Stimulated activated CD8-positive, alpha-beta memory T cell treated with anti-CD3 and anti-CD28 coated beads, Interleukin-4, amount 100 ng/mL, for 1 hour (primary cell): ENCODE measurements at places on chromosomes 6 and 20.

DNA sequence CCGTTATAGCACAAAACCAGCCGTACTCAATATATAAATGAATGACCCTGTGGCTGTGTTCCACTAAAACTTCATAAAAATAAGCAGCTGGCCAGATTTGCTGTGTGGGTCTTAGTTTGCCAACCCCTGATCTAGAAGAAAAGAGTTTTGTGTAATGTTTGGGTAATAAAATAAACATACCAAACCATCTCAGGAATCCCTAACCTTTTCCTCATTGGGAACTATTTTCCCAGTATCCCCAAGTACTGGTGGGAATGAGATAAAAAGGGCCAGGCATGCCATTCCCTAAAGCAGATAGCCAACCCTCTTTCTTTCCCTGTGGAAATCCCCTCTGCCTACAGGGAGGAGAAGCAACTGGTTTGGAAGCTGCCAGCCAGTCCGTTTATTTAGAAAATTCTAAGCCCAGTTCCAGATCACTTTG lies 169.1 kb upstream of the AKAP12 start:
- no peak for DNase-seq

- no peak for DNase-seq
Observed at GRCh38 chr20:5197270-5197827, 70.5 kb downstream of the CDS2 start.

DNA sequence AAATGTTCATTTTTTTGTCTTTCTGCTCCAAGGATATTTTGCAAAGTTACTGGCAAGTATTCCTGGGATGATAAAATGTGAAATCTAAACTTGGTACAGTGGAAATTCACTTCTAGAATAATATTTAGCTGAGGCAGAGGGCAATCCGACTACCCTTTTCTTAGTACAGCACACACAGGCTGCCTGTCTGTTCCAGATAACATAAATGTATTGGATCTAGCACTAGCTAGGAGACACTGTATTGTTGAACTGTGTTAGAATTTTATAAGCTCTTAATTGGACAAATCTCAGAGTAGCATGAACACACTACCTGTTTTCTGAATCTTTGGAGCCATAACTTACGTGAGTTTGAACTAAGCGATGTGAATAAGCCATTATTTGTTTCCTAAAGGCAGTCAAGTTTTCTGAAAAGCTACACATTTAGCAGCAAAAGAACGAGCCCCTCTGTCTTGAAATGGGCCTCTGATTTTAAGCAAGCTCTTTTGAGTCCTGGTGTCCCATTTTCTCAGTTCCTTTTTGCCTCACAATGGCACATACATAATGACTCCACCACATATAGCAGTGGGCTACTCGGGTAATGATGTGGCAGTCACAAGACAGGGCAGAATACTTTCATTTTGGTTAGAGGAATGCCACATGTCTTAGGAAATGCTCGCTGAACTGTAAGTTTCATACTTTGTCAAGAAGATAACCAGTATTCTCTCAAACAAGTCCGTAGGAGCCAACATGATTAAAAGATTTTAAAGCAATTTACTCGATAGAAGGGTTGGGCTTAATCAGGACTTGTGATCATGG lies 116.5 kb upstream of the ESR1 start:
- DNase-seq = no peak

DNA sequence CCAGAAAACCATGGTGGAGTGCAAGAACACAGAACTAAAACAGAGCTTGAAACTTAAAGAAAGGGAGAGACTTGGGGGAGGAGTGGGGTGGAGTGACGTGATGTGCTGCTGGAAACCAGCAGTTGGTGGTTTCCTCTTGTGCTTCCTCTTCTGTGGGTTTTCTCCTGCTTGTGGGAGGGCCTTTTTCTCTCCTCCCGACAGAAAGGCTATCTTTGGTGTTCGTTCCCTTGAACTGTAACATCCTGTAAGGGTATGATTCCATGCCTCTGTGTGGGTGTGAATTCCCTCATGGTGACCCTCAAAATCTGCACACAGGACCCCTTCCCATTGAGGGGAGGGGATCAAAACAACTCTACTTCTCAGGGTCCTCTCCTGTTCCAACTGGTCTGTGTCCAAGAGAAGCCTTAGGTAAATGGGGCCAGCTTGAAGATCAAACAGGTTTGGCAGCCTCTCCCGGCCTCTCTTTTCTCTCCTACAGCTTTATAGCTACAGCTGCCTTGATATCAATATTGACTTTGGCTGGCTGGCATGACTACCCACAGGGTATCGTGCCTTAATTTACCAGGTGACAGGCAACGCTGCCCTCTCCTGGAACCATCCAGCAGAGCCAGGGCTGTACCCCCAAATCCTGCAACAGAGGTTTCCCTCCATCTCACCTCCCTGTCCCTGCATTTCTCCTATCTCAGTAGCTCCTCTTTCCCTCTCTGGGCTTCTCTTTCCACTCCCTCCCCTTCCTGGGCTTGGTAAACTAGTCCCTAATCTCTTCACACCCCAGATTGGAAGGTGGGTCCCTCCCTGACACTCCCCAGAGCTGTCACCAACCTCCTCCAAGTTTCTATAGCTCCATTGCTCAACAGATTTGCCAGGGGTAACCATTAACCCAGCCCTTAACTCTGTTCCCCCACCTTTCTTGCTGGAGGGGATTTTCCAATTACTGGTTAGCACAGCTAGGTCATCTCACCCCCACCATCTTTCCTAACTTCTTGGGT lies 1.5 kb upstream of the MSH5 start:
- DNase-seq = no peak

GRCh38 chr6:55448451-55448850 lies 121.2 kb downstream of the GFRAL start:
- no peak for DNase-seq

DNA sequence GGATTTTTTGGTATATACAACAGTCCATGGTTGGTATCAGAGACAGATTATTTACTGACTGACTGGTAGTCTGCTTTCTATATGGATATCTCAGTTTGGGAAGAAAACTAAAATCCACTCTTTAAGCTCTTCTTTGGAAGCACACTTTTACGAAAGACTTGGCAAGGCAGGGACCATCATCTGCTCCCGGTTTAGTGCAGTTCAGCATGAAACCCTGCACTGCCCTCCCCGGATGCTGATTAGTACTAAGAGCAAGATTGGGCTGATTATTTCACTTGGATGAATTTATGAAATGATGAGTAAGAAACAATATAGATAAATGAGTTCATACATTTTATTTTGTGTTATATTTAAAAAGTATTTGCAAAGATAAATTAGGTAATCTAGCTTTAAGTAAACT lies 56.3 kb downstream of the RGS17 start:
- no peak for DNase-seq

GRCh38 chr20:3239026-3239866 lies at the start of gene SLC4A11:
SLC4A11 (minus strand) TSS chr20:3239190; CDS start chr20:3239137, 53 bp downstream.
- DNase-seq = no peak

GRCh38 chr6:165649166-165650137 lies 13.6 kb downstream of the PDE10A start:
- DNase-seq = no peak

GRCh38 chr20:1901704-1902103 lies 6.5 kb downstream of the SIRPA start:
- DNase-seq = no peak

- no peak for DNase-seq
Observed at GRCh38 chr6:4794140-4794707, 18.0 kb downstream of the CDYL start.

- no peak for DNase-seq
Observed at GRCh38 chr6:110188791-110189190, 8.6 kb downstream of the CDC40 start.

DNA sequence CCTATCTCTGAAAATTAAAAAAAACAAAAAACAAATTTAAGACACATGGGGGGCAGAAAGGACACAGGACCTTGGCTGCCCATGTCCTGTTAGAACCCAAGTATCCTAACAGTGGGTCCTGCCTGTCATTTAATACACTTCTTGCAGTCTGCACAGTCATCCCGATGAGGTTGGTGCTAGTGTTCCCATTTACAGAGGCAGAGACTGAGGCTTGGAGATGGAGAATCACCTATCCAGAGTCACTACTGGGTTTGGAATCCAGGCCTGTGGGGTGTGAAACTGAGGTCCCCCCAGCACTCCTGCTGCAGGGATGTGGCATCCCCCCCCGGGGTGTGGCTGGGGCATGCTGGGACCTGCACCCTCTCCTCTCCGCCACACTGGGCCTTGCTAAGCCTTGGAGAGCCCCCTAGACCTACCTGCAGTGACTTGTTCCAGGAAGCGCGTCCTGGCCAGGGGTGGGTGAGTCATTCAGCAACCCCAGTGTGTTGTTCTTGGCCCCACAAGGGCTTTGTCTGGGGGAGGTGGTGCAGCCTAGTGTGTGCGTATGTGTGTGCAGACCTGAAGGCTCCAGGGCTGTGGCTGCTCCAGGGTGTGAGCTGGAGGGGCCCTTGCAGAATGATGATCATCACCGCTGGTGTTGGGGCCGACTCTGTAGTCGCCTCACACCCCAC lies 49.7 kb downstream of the BCAS4 start:
- peak; percentile 11 for DNase-seq

DNA sequence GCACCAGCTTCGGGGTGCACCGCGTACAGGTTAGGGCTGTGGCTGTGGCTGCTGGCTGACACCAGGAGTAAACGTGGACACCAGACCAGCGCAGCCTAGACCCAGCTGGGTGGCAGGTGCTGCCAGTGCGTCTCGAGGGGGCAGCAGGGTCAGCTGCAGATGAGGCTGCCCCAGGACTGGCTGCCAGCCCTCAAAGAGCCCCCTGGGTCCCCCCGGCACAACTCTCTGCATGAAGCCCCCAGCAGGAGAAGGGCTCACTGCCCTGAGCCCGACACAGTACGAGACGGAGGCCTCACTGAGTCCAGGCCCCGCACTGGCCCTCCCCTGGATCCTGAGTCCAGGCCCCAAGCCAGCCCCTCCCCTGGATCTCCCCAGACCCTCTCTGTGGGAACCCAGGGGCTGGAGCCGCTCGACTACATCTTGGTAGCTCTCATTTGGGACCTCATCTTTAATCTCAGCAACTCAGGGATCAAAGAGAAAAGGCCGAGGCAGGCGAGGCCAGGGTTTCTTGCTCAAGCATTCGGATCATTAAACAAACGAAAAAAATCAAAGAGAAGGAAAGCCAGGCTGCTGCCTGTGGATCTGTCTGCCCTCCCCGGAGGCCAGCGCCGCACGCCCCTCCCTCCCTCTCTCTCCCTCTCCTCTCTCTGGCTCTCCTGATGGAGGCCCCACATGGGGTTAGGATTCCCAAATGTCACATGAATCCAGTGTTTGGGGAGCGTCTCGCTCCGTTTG lies 7.0 kb upstream of the NKAIN4 start:
- no peak for DNase-seq

DNA sequence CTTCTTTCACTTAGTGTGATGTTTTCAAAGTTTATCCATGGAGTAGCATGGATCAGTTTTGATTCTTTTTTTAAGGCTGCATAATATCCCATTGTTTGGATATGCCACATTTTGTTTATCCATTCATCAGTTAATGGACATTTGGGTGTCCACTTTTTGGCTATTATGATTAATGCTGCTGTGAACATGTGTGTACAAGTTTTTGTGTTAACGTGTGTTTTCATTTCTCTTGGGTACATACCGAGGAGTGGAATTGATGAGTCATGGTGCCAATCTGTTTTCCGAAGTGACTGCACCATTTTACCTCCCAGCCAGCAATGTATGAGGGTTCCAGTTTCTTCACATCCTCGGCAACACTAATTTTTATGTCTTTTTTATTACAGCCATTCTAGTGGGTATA lies 78.4 kb upstream of the CCDC28A start:
- no peak for DNase-seq

DNA sequence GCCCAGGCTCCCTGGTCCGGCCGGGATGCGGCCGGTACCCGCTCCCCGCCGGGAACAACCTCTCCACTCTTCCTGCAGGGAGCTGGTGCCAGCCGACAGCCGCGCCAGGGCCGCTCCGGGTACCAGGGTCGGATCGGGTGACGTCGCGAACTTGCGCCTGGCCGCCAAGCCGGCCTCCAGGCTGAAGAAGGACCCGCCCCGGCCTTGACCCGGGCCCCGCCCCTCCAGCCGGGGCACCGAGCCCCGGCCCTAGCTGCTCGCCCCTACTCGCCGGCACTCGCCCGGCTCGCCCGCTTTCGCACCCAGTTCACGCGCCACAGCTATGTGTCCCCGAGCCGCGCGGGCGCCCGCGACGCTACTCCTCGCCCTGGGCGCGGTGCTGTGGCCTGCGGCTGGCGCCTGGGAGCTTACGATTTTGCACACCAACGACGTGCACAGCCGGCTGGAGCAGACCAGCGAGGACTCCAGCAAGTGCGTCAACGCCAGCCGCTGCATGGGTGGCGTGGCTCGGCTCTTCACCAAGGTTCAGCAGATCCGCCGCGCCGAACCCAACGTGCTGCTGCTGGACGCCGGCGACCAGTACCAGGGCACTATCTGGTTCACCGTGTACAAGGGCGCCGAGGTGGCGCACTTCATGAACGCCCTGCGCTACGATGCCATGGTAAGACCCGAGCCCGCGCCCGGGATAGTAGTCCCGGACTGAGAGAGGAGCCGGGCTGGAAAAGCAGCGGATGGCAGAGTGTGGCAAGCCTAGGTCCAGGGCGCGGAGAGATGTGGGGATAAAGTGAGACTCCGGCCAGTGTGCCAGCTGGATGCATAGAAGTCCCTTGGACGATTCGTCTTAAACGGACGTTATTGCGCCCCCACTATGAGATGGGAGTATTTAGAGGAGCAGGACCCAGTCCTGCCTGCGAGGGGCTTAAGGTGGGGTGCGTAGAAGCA lies at the start of gene NT5E:
Gene NT5E (plus strand): TSS at position 266 of the 942 bp plus-strand sequence. CDS start 57 bp downstream, at position 323.
- no peak for DNase-seq

GRCh38 chr6:108123946-108124345 lies 41.9 kb upstream of the NR2E1 start:
- DNase-seq = no peak

DNA sequence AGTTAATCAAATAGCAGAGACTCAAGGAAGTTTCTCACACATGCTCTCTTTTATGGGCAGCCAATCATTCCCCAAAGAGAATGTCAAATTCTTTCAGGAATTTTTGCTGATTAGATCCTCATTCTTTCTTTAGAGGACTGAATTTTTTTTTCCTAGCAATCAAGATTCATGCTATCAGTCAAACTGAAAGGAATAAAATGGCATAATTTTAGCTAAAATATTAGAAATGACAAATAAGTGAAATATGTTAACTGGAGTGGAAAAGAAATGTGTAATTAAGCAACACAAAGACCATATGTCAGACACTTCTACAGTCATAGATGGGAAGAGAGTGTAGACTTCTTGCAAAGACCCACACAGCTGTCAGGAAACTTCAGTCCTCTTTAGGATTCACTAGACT lies 242.3 kb upstream of the RNF217 start:
- no peak for DNase-seq

DNA sequence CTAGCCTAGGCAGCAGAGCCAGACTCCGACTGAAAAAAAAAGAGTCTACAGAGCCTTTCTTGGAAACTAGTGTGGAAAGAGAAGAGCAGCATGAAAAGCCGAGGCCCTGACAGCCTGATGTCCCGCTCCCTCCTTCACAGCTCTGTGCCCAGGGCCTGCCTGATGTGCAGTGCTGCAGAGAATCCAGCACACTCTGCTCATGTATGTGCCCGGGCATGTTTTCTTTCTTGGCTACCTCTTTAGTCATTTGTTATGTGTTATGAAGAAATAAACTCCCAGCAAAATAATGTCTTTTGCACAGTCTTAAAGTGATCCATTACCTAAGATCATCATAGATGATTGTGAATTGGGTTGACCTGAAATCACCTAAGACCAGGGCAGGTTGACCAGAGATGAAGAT lies 78.1 kb upstream of the EZR start:
- no peak for DNase-seq
